NCI-H2107 (cell line): ENCODE measurements at places on chromosomes 1 and 21.

DNA sequence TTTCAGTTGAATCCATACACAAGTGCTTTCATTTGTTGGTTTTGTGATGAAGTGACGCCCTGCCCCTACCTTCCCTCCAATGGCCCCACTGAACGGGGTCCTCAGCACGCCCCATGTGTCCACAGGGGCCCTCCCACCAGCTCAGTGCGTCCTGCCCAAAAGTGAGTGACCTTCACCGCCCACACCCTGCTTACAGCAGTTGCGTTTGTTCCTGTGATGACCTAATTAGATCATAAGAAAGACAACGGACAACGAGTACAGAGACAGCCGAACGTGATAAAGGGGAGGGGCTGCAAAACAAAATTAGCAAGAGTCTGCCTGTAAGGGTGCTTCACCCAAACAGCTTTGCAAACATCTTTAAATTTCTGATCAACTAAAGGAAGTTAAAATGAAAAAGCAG is 38.2 kb upstream of the RIPK4 start:
- no peak for DNase-seq

DNA sequence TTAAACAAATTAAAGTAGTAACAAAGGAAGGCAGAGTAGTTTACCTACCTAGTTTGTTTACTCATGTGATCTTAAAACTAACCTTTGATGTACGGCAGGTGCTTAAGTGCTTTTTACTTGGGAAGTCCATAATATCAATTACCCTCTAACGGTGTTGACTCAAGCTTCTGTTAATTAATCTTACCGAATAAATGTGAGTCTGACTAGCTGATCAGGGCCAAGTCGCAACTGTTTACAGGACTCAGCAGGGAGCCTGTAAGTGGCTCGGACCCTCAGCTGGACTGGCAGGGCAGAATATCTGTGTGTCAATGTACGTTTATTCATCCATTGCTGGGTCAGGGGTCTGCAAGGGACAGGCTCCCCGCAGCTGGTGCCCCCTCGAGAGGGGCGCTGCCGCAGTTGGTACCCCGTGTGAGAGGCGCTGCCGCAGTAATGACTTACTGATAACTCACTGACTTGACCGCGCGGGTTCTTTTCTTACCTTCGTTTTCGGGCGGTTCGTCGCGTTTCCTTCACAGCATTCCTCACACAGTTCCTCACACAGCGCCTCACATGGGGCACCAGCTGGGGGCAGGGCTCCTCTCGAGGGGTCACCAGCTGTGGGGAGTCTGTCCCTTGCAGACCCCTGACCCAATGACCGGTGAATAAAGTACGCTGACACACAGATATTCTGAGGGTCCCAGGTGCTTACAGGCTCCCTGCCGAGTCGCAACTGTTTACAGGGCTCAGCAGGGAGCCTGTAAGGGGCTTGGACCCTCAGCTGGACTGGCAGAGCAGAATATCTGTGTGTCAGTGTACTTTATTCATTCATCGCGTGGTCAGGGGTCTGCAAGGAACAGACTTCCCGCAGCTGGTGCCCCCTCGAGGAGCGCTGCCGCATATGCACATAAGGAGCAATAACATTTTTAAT is 3.0 kb downstream of the FMO1 start:
- DNase-seq = peak; percentile 21

GRCh38 chr1:155636397-155637153 is 26.6 kb downstream of the MSTO1 start:
- DNase-seq = no peak

DNA sequence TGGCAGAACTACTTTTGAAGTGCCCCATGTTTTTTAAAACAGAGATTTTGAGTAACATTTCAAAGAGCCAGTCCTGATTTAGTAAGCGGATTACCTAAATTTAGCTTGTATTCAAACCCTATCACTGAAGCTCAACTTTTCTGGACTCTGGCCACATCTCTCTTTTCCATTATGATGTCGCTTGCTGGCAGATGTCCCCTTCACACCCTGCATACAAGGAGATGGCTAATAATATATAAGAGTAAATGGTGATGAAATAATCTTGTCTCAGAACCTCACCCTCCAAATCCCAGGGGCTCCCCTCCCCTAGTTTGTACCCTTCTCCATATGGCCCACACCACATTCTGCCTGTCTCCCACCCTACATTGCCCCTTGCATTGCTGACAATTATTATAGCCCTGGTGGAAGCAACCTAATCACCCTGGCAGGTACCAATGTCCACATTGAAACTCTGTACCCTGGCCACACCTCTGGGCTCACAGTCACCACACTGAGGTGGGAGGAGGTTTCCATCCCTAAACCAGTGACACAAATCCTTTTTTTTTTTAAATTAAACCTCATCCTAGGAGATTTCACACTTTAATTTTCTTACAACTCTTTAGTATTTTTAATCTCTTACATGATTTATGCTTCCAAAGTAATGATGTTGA is 106.0 kb upstream of the SYT6 start:
- no peak for DNase-seq
